LoVo (cell line): ENCODE measurements at places on chromosomes 5 and 9.
A peak's percentile ranks its signal among the peaks of the same experiment; 100 is the strongest.

DNA sequence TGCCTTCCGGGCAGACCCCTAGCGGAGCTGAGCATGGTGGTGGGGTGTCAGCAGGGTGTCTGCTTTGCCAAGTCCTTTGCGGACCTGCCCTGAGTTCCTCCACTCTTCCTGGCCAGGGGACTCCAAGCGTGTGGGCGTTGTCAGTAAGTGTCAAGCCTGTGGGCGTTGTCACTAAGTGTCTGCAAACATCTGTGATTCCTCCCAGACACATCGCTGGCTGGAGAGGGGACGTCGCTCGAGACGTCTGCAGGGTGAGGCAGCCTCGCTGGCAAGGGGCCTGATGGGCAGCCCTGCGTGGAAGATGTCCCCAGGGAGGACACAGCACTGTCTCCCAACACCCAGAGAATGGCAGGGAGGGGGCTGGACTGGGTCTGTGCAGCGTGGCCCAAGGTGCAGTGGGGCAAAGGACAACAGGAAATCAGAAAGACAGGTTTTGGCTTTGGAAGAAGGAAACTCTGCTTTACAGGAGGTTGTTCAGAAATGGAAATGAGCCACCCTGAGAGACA is 28.8 kb downstream of the ADAMTSL2 start:
- peak; percentile 34 for DNase-seq

- DNase-seq: no peak
Observed at GRCh38 chr5:133341296-133341695, 271.0 kb downstream of the FSTL4 start.

GRCh38 chr5:10913841-10914240 is 152.8 kb upstream of the DAP start:
- peak; percentile 76 for DNase-seq

GRCh38 chr5:143217065-143217803 is 186.3 kb downstream of the NR3C1 start:
- no peak for DNase-seq

GRCh38 chr5:151469992-151470391 is 22.6 kb downstream of the SLC36A1 start:
- DNase-seq: no peak

DNA sequence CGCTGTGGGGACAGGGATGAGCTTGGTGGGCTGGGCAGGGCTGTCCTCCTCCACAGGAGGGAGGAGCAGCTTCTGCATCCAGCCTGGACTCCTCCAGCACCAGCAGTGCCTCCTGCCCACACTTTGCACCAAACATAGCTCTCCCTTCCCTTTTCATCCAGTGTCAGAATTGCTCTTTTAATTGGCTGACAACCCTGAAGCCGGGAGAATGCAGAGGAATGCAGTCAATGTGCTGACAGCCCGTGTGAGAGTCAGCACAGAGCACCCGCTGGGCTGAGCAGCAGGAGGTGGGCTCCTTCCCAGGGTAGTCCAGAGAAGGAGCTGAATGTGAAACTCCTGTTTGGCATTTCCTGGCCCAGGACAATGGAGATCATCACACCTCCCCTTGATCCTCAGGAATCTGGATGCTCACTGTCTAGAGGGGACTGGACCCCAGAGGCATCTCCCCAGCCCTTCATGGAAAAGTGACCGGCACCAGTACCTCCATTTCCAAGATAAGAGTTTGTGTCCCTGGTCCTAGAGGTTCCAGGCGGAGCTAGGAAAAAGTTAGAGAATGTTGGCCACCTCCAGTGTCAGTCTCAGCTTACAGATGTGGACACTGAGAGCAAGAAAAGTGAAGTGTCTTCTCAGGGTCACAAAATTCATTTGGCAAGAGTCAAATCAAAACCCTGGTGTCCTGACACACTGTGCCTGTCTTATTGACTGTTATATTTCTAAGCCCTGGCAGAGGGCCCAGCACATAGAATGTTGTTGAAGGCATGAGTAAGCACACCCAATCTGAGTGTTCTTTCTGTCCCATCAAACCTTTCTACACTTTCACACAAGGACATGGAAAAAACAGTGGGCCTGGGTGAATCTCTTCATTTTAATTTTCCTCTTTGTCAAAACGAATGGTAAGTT is 202.1 kb downstream of the SNX18 start:
- no peak for DNase-seq

GRCh38 chr5:157459715-157460599 is at the start of gene NIPAL4:
NIPAL4 (plus strand) TSS chr5:157460213; CDS start chr5:157460321, 108 bp downstream.
- peak; percentile 8 for DNase-seq

DNA sequence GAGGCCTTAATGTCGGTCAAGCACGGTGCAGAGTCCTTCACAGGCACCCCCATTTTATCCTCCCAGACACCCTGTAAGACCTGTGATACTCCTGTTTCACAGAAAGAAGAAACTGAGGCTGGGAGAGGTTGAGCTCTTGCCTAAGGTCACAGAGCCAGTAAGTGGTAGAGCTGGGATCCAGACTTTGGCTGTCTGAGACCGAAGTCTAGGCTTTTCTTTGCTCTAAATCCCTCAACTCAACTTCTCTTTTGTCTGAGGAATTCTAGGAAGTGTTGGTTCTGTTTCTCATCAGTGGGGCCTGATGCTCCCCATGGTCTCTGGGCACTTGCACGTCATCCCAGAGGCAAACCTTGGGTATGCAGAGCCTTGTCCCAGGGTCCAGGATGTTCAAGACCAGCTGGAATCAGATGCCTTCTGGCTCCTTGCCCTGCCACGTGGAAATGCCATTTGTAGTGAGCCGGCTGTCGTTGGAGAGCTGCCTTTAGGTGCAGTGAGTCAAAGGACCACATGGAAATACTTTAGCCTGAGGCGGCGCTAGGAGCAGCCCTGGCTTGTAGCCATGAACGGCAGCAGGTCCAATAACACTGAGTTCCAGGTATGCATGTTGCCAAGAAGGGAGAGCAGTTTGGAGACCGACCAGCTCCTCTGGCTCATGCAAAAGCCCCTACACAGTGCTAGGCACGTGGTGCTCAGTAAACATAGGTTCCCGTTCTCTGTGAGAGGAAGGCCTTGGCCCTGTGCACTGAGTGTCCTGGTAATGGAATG is 9.2 kb downstream of the DCANP1 start:
- peak; percentile 69 for DNase-seq

DNA sequence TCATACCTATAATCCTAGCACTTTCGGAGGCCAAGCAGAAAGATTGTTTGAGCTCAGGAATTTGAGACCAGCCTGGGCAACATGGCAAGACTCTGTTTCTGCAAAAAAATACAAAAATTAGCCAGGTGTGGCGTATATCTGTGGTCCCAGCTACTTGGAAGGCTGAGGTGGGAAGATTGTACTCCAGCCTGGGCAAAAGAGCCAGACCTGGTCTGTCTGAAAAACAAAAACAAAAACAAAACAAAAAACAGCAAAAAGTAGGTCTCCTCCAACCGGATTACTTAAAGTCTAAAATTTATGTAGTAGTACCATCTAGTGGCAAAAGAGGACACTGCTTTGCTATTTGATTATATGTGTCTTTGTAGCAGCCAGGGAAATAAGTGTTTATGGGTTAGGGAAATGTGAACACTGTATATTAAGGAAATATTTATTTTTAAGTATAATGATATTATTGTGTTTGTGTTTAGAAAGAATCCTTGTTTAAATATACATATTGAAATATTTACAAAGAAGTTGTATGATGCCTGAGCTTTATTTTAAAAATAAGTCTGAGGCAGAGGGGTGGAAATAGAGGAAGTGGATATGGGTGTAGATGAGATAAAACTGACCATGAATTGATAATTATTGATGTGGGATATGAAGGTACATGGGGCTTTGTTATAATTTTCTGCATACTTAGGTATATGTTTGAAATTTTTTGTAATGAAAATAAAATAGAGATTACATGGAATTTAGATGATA is 20.0 kb downstream of the APC start:
- DNase-seq: peak; percentile 74

- no peak for DNase-seq
Observed at GRCh38 chr5:14732991-14733390, 68.5 kb downstream of the OTULIN start.

DNA sequence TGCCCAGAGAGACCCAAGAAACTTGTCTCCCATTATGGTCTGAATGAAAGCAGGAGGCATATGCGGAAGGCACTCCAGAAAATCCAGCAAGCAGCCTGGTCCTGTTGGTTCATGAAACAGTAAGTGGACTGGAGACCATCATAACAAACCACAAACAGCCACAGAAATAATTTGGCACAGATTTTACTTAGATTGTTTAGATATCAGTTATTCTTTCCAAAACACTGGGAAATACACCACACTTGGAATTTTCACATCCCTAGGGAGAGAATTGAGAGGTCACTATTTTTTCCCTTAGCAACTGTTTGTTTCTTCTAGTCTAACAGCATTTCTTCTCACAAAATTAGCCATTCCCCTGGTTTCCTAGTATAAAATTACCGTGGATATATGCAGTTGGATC is 300.8 kb downstream of the OSTF1 start:
- no peak for DNase-seq

- DNase-seq: no peak
Observed at GRCh38 chr5:173574983-173575382, 41.5 kb downstream of the BOD1 start.

- DNase-seq: no peak
Observed at GRCh38 chr9:121169094-121169601, 32.5 kb downstream of the RAB14 start.

DNA sequence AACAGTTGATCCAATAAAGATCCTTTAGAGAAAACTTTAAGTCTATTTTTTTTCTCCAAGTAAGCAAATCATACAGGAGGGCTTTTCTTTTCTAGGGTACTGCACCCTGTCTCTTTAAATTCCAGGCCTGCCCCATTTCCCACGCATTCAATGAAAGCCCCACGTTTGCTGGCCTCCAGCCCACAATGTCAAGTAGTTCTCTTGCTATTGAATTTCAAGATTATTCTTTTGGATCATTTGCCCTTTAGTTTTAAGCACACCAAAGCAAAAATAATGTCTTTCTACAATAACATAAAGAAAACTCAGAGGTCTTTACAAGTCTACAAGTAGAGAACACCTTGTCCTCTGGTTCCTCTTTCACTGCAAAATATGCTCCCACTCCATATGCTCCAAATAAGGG is 15.6 kb downstream of the MLLT3 start:
- no peak for DNase-seq

- no peak for DNase-seq
Observed at GRCh38 chr5:177610770-177611445, 11.0 kb downstream of the B4GALT7 start.

DNA sequence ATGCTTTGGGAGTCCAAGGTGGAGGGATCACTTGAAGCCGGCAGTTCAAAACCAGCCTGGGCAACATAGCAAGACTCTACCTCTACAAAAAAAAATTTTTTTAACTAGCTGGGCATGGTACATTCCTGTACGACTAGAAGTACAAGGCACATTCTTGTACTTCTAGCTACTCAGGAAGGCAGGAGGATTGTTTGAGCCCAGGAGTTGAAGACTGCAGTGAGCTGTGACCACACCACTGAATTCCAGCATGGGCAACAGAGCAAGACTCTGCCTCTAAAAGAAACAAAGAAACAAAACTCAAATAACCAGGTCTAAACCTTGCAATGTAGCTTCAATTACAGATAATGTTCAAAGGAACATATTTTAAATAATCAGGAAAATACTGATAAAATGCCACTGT is 56.2 kb downstream of the SSBP2 start:
- DNase-seq: no peak

- DNase-seq: no peak
Observed at GRCh38 chr5:170619869-170620268, 116.0 kb downstream of the KCNIP1 start.

- DNase-seq: peak; percentile 98
Observed at GRCh38 chr5:140690941-140691924, at the start of the genes HARS1 and HARS2. HARS1 (minus strand) TSS chr5:140691370; CDS start chr5:140691304, 66 bp downstream. HARS2 (plus strand) TSS chr5:140691455; CDS start chr5:140691649, 194 bp downstream.

GRCh38 chr5:43019614-43020398 is 20.3 kb downstream of the ANXA2R start:
- peak; percentile 94 for DNase-seq
